ENCODE measurements at places on chromosomes 1 and 21. TPM values are rescaled to one million over a fixed set of nuclear protein-coding genes. Genes with fewer than 3 reads are reported as not detected.

GRCh38 chr1:5405263-5405662 lies 587.0 kb downstream of the NPHP4 start:
- H3K4me1 ChIP-seq, result no peaks in the 10 kb centered on the region
- H3K36me3 ChIP-seq, result no peaks in the 10 kb centered on the region
- H3K27ac ChIP-seq, result no peak overlapping the region
- H3K27me3 ChIP-seq, result no peaks in the 10 kb centered on the region
- no peak for DNase-seq

The CCDC30 gene
- 6.2 TPM for total RNA-seq

- H3K4me1 ChIP-seq, result no peaks in the 10 kb centered on the region
- no peaks in the 10 kb centered on the region for H3K36me3 ChIP-seq
- H3K27ac ChIP-seq, result no peak overlapping the region
- H3K4me3 ChIP-seq, result no peak overlapping the region
- peaks cover 10% of the 10 kb centered on the region for H3K27me3 ChIP-seq
These were observed 356.0 kb downstream of the S1PR1 start for GRCh38 chr1:101592845-101593244.

DNA sequence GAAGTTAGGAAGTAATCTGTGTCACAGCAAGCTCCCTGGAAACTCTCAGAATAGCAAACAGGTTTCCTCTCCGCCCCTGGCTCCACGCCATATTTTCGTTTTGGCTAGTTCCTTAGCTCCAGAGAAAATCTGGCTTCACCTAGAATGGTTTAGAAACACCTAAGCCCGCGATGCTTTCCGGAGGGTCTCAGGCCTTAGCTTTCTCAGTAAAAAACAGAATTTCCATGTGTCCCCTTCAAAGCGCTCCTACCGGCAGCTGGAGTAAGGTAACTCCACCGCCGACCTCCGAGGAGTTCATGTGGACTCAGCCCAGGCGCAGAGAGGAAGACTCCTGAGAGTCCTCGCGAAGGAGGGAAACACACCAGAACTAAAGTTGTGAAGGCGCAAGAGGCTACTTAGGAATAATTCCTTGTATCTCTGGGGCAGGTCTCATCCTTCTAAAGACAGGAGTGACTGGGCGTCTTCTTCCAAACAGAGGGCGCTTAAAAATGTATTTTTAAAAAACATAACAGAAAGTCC lies 406 bp downstream of the KIAA0040 start:
- H3K4me3 ChIP-seq, result peak overlapping the region; percentile 94
- peak; percentile 74 for DNase-seq
- no peaks in the 10 kb centered on the region for H3K4me1 ChIP-seq
- no peaks in the 10 kb centered on the region for H3K36me3 ChIP-seq
- peaks cover 31% of the 10 kb centered on the region for H3K27me3 ChIP-seq
- H3K27ac ChIP-seq, result no peak overlapping the region

The SMG5 gene
- 110 TPM for total RNA-seq

- H3K27me3 ChIP-seq, result no peaks in the 10 kb centered on the region
- no peaks in the 10 kb centered on the region for H3K36me3 ChIP-seq
- H3K4me3 ChIP-seq, result no peak overlapping the region
- H3K4me1 ChIP-seq, result peaks cover 9% of the 10 kb centered on the region
- no peak for DNase-seq
These were observed 40.2 kb downstream of the TOMM20 start for GRCh38 chr1:235088430-235088829.

DNA sequence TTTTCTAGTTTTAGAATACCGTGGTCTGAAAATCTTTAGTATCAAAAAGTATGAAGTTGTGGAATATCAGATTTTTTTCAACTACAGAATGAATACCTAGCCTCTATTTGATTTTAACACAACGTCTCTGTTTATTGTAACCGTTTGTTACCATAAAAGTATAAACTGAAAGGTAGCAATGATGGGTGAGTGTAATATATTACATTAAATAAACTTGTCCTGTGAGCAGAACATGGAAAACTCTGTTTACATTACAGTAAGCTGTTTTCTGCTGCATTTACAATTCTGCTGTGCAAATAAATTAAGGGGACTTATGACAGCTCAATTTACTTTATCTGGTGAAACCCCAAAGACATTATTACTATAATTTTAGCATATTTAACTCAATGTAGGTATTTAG lies 62.5 kb downstream of the CHRM3 start:
- no peak overlapping the region for H3K4me3 ChIP-seq
- DNase-seq, result no peak
- H3K36me3 ChIP-seq, result no peaks in the 10 kb centered on the region
- H3K27me3 ChIP-seq, result no peaks in the 10 kb centered on the region
- no peak overlapping the region for H3K27ac ChIP-seq
- no peaks in the 10 kb centered on the region for H3K4me1 ChIP-seq

DNA sequence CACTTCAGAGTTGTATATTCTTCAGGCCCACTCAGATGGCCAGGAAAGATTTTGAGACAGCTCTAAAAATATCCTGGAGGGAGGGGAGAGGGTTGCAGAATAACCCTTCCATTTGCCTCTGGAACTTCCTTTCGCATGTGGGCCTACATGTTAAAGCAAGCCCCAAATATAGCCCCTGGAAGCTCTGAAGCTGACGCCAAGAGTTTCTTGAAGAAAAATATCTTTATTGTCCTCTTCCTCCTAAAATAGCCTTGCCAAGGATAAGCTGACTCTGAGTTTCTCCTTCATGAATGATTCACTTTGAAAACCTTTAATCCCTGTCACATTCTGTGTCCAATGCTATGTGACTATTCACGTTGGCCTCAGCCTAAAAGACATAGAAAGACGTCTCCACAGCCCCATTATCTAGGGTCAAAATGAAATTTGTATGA lies 6.4 kb downstream of the C1orf116 start:
- no peak overlapping the region for H3K27ac ChIP-seq
- no peaks in the 10 kb centered on the region for H3K36me3 ChIP-seq
- peaks cover 24% of the 10 kb centered on the region for H3K27me3 ChIP-seq
- H3K4me3 ChIP-seq, result no peak overlapping the region

- H3K27ac ChIP-seq, result no peak overlapping the region
- H3K36me3 ChIP-seq, result no peaks in the 10 kb centered on the region
- H3K4me1 ChIP-seq, result no peaks in the 10 kb centered on the region
- no peaks in the 10 kb centered on the region for H3K27me3 ChIP-seq
- H3K4me3 ChIP-seq, result no peak overlapping the region
- peak; percentile 38 for DNase-seq
These were observed 1053.4 kb upstream of the ADGRL4 start for GRCh38 chr1:80059940-80060339.

DNA sequence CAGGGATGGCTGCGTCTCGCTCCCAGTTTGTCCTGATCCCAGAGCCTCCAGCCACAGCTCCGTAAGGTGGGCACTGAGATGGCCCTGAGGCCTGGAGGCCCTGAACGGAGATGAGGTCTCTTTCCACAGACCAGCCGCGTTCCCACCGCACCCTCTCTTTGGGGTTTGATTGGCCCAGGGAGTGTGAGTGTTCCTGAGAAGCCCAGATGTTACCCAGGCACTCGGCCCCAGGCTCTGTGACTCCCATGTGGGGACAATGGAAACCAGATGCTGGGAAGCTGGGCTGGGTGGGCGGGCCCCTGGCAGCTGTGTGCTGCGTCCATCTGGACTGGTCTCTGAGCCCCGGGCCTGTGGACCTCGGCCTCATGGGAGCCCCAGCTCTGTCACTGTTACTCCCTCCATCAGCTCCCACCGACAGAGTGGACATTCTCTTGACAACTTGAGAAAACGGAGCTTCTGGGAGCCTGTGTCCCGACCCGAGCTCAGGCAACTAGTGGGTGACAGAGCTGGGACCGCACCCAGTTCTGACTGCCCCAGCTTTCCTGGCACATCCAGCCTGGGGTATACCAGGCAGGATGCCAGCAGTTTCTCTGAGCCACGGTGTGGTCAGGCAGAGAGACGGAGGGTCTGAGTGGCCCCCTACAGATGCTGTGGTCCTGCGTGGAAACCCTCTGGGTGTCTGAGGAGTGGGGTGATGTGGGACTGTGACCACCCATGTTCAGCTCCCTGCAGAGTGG lies 9.8 kb upstream of the COL6A1 start:
- H3K4me1 ChIP-seq, result peaks cover 5% of the 10 kb centered on the region
- no peaks in the 10 kb centered on the region for H3K36me3 ChIP-seq
- no peaks in the 10 kb centered on the region for H3K27me3 ChIP-seq
- H3K27ac ChIP-seq, result no peak overlapping the region

- H3K27ac ChIP-seq, result no peak overlapping the region
- no peaks in the 10 kb centered on the region for H3K4me1 ChIP-seq
- no peaks in the 10 kb centered on the region for H3K36me3 ChIP-seq
- H3K4me3 ChIP-seq, result no peak overlapping the region
These were observed 190.2 kb downstream of the NR5A2 start for GRCh38 chr1:200217703-200218102.

DNA sequence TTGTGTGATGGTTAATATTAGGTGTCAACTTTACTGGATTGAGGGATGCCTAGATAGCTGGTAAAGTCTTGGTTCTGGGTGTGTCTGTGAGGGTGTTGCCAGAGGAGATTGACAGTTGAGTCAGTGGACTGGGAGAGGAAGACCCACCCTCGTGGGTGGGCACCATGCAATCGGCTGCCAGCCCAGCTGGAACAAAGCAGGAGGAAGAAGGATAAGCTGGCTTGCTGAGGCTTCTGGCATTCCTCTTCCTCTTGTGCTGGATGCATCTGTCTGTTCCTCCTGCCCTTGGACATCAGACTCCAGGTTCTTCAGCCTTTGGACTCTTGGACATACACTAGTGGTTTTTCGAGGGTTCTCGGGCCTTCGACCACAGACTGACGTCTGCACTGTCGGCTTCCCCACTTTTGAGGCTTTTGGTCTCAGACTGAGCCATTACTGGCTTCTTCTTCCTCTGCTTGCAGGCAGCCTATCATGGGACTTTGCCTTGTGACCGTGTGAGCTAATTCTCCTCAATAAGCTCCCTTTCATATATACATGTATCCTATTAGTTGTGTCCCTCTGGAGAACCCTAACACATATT lies 184.3 kb upstream of the LMO4 start:
- H3K4me1 ChIP-seq, result no peaks in the 10 kb centered on the region
- no peak overlapping the region for H3K4me3 ChIP-seq
- no peak overlapping the region for H3K27ac ChIP-seq
- no peak for DNase-seq
- H3K27me3 ChIP-seq, result peaks cover 35% of the 10 kb centered on the region

- peaks cover 45% of the 10 kb centered on the region for H3K4me1 ChIP-seq
- H3K36me3 ChIP-seq, result no peaks in the 10 kb centered on the region
- DNase-seq, result no peak
- H3K27me3 ChIP-seq, result no peaks in the 10 kb centered on the region
- H3K27ac ChIP-seq, result peak overlapping the region; percentile 92
- no peak overlapping the region for H3K4me3 ChIP-seq
These were observed 15.1 kb downstream of the KIAA1614 start for GRCh38 chr1:180927841-180928240.

DNA sequence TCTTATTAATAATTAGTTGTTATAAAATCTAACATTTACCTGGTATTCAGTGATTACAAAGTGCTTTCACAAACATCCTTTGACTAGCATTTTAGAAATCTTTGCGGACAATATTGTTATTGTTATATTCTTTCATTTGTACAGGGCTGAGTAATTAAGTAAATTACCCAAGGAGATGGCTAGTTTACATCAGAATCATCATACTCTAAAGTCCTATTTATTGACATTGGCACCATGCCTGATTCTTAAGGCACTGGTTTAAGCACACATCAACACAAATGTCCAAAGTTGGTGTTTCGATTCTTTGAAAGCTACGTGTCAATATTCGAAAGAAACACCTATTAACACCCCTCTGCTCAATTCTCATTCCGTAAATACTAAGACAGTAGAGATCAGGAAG lies 424.6 kb upstream of the CHRM3 start:
- no peaks in the 10 kb centered on the region for H3K27me3 ChIP-seq
- no peaks in the 10 kb centered on the region for H3K4me1 ChIP-seq
- no peak for DNase-seq
- H3K27ac ChIP-seq, result no peak overlapping the region

- no peak overlapping the region for H3K4me3 ChIP-seq
- no peaks in the 10 kb centered on the region for H3K4me1 ChIP-seq
- no peaks in the 10 kb centered on the region for H3K27me3 ChIP-seq
These were observed 1.0 kb upstream of the CELA2A start for GRCh38 chr1:15455522-15455921.

The SPRR2F gene
- not detected for total RNA-seq

GRCh38 chr1:225855503-225856300 lies 26.5 kb downstream of the TMEM63A start:
- H3K4me3 ChIP-seq, result no peak overlapping the region
- H3K4me1 ChIP-seq, result no peaks in the 10 kb centered on the region
- H3K36me3 ChIP-seq, result peaks cover 97% of the 10 kb centered on the region
- DNase-seq, result no peak
- no peak overlapping the region for H3K27ac ChIP-seq
- H3K27me3 ChIP-seq, result no peaks in the 10 kb centered on the region

DNA sequence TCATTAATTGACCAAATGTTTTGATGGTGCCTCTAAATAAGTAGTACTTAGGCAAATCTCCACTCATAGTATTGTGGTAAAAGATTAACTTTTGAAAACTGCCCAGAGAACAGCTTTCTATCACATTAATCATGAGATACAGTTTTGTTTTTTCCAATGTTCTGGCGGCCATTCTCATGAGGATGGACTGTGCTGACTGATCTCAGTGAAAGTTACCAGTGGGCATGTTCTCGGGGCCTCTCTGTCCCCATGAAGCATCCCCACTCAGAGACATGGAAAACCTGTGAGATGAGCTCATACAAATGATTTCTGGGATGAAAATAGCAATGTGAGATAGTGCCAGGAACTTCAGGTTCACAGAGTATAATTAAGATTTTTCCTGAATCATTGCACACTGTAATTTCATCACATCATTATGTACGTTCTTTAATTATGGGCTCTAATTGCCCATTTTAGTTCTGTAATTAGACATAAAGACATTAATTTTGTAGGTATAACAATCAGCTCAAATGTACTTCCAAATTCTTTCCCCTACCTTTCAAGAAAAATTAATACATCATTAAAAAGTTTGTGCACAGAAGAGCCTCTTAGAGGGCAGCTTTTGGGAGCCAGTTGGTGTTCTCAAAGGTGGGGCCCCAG lies 40.5 kb downstream of the DDR2 start:
- H3K36me3 ChIP-seq, result no peaks in the 10 kb centered on the region
- H3K27ac ChIP-seq, result no peak overlapping the region
- no peak for DNase-seq
- H3K4me3 ChIP-seq, result no peak overlapping the region

- no peaks in the 10 kb centered on the region for H3K27me3 ChIP-seq
- H3K27ac ChIP-seq, result peak overlapping the region; percentile 59
- no peak for DNase-seq
- H3K4me3 ChIP-seq, result no peak overlapping the region
- peaks cover 6% of the 10 kb centered on the region for H3K36me3 ChIP-seq
These were observed 127.2 kb downstream of the CACHD1 start for GRCh38 chr1:64597113-64597512.

GRCh38 chr1:44036409-44037139 lies 5.3 kb upstream of the SLC6A9 start:
- H3K27me3 ChIP-seq, result no peaks in the 10 kb centered on the region
- DNase-seq, result peak; percentile 92
- peaks cover 13% of the 10 kb centered on the region for H3K4me1 ChIP-seq
- no peaks in the 10 kb centered on the region for H3K36me3 ChIP-seq
- H3K4me3 ChIP-seq, result no peak overlapping the region

GRCh38 chr1:25246600-25247023 lies 642 bp downstream of the RSRP1 start:
- DNase-seq, result peak; percentile 73
- peaks cover 50% of the 10 kb centered on the region for H3K36me3 ChIP-seq
- H3K4me1 ChIP-seq, result peaks cover 4% of the 10 kb centered on the region
- no peaks in the 10 kb centered on the region for H3K27me3 ChIP-seq
- H3K4me3 ChIP-seq, result peak overlapping the region; percentile 100
- H3K27ac ChIP-seq, result peak overlapping the region; percentile 94
